GM12878 (cell line): ENCODE measurements at places on chromosomes 4 and X. TPM values are rescaled to one million over a fixed set of nuclear protein-coding genes. Genes with fewer than 3 reads are reported as not detected.

- no peaks in the 10 kb centered on the region; the same call in 1 of the 2 replicates for H3K27me3 ChIP-seq
- no peak overlapping the region for H3K27ac ChIP-seq
- H3K4me3 ChIP-seq, result no peak overlapping the region
- no peaks in the 10 kb centered on the region for H3K4me1 ChIP-seq
- DNase-seq, result no peak
Observed at GRCh38 chr4:55159851-55160250, 34.5 kb upstream of the KDR start.

DNA sequence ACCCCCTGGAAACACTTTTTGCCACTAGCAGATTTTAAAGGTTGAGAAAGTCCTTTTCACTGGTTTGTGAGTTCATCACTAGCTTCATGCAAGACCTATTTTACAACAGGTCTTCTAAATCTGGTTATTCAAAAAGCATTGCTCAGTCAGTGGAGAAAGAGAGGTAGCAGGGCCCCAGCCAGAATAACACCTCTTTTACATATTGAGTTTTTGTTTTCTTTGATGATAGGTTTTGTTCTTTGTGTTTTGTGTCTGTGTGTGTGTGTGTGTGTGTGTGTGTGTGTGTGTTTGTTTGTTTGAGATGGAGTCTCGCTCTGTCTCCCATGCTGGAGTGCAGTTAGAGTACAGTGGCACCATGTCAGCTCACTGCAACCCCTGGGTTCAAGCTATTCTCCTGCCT is 2.7 kb upstream of the VEGFC start:
- H3K36me3 ChIP-seq, result no peaks in the 10 kb centered on the region
- no peak overlapping the region for H3K4me3 ChIP-seq
- no peaks in the 10 kb centered on the region for H3K4me1 ChIP-seq
- peaks cover 3% of the 10 kb centered on the region for H3K27me3 ChIP-seq
- DNase-seq, result no peak

DNA sequence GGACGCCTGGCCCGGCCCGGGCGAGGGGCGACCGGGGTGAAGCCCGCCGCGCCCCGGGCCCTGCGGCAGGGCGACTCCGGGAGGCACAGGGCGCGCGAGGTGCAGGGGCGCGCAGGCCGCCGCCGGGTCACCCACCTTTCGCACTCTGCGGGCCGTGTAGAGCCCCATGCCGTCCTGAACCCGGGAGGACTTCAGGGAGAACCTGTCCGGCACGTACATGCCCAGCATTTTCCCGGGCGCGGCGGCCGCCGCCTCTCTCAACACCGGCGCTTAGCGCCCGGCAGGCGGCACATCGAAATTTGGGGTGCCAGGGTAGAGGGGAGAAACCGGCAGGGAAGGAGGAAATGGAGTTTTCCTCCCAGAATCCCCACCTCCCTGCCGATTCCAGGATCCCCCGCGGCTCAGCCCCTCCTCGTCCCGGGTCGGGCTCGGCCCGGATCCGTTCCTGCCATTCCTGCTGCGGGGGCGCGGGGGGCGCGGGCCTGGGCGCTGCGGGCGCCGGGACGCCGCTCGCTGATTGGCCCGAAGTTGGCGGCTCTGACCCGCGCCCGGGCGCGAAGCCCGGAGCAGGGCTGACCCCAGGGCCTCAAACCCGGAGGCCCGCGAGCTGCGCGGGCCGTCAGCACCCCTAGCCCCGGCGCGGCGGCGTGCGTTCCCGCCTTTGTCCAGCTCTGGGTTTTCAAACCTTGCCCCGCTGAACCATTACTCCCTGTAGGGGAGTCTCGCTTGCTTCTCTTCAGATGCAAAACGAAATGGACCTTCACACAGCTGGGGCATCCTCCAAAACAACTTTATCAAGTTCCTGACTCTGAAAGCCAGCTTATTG is at the start of gene PRDM5:
Gene PRDM5 (minus strand): TSS at position 346 of the 826 bp plus-strand sequence. CDS start 118 bp downstream, at position 228.
- H3K27ac ChIP-seq, result no peak within 1 kb of the TSS
- no peaks in the 10 kb centered on the region for H3K36me3 ChIP-seq
- no peaks in the 10 kb centered on the region for H3K4me1 ChIP-seq

- no peak overlapping the region for H3K4me3 ChIP-seq
- no peaks in the 10 kb centered on the region for H3K36me3 ChIP-seq
- no peak for DNase-seq
- H3K4me1 ChIP-seq, result no peaks in the 10 kb centered on the region
- no peaks in the 10 kb centered on the region; the same call in 1 of the 2 replicates for H3K27me3 ChIP-seq
Observed at GRCh38 chr4:183396227-183396637, 48.2 kb upstream of the CDKN2AIP start.

The ZDHHC15 gene
- total RNA-seq, result 0.05 TPM in 1 of 2 replicates, not detected in the other
